ENCODE measurements at places on chromosomes 7 and 10.
A peak's percentile ranks its signal among the peaks of the same experiment; 100 is the strongest.

DNA sequence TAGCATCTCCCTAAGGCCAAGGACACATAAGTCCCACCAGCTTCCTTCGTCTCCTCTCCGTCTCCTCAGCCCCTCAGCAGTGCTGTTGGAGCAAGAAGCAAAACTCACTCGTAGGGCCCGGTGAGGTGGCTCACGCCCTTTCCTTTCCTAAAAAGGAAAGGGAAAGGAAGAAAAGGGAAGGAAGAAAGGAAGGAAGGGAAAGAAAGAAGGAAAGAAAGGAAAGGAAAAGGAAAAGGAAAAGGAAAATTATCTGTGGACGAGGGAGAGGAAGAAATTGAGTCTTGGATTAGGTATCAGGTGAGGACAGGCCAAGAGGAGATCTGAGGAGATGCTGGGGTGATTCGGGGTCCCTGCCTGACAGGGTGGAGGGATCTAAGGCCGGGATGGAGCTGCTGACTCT, 3.1 kb upstream of the ZNF316 start:
- no peak for DNase-seq

DNA sequence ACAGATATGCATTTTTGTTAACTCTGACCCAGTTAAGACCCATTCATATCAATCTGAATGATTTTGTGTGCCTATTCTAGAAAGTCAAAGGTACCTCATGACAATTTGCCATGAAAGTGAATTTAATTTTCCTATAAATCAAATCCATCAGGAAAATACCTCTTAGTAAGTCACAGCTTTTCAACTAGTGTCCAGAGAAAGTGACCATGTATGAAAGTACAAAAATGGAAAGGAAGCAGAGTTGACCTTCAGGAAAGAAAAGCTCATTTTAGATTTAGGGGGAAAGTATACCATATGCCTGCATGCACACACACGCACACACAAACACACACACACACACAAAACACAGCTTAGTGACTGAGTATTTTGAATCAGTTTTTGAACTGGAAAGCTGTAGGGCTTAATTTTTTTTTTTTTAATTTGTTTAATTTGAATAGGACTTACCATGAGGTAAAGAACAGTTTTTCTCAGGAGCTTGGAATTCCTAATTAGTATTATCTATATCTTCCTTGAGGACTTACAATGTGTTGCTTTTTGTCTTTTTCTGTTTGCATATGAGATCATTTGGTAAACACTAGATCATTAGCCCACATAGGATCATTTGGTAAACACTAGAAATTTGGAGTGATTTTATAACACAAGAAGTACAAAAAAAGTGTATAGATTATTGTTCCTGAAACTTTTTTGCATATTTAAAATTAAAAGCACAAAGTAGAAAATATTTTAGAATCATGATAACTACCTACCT, 61.6 kb downstream of the ZNF277 start:
- DNase-seq = no peak

DNA sequence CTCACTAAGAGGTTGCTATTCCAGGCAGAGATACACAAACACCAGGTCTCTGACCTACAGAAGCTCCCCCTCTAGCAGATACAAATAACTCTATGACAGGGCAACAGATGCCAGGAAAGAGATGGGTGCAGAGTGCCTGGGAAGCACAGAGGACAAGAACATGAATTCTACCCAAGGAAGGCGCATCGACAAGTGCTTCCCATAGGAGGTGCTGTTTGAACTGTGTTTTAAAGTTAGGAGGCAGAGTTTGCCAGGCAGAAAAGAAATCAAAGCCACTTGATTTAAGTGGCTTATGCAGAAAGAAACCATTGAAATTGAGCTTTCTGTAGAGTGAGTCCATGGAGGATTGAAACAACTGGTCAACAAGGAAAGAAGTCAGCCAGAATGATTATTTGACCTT, 35.3 kb upstream of the EGR2 start:
- no peak for DNase-seq

DNA sequence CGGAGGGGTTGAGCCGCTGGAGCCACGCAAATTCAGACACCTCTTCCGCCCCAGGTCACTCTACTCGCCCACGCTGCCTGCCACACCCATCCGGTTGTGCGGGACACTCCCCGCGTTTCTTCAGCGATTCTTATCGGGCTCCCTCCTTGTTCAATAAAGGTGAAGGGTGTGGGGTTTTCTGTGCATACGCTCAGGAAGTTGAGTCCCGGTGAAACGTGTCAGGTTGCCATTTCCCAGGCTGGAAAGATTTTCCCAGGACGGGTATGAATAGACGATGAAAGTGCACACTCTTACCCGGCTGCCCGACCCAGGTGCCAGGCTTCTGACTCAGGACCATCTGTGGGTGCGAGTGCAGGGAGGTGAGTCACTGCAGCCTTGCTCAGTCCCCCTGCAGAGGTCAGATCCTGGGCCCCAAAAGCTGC, 22.0 kb downstream of the KLF6 start:
- no peak for DNase-seq

GRCh38 chr7:89232-90019, 102.9 kb upstream of the FAM20C start:
- DNase-seq = peak; percentile 95

- DNase-seq = no peak
Observed at GRCh38 chr7:1727079-1727478, 57.0 kb downstream of the ELFN1 start.

DNA sequence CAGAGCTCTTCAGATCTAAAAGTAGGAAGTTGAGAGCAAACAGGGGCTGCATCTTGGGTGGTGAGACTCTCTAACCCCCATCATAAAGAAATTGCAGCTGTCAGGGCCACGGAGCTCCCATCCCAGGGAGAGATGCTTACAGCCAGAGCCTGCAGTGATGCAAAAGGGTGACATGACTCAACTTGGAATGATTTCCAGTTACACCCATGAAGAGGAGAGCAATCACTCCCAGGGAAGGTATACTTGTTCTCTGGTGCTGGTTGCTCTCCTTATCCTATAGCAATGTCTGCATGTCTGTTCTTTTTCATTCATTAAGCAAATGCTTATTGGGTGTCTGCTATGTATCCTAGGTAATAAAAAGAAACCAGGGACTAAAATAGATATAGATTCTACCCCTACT, 228.0 kb downstream of the RAB11FIP2 start:
- peak; percentile 21 for DNase-seq

DNA sequence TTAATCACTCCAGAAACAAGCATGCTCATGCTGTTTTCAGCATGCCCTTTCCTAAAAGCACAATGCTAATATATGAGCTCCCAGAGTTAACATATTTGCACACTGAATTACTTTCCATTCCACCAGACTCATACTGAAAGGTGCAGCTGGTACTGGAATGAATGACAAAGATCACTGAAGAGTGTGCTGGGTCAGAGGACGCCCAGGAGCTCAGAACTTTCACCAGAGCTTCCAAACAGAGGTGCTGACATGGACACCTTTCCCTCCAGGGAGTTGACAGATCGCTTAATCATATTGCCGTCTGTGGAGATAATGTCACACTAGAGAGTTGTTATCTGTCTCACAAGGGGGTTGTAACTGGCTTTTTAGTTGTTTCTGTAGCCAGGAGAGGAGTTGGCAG, 292.9 kb downstream of the LHFPL3 start:
- DNase-seq = no peak

GRCh38 chr7:130486114-130486953, 5.6 kb upstream of the MEST start:
- DNase-seq = no peak

DNA sequence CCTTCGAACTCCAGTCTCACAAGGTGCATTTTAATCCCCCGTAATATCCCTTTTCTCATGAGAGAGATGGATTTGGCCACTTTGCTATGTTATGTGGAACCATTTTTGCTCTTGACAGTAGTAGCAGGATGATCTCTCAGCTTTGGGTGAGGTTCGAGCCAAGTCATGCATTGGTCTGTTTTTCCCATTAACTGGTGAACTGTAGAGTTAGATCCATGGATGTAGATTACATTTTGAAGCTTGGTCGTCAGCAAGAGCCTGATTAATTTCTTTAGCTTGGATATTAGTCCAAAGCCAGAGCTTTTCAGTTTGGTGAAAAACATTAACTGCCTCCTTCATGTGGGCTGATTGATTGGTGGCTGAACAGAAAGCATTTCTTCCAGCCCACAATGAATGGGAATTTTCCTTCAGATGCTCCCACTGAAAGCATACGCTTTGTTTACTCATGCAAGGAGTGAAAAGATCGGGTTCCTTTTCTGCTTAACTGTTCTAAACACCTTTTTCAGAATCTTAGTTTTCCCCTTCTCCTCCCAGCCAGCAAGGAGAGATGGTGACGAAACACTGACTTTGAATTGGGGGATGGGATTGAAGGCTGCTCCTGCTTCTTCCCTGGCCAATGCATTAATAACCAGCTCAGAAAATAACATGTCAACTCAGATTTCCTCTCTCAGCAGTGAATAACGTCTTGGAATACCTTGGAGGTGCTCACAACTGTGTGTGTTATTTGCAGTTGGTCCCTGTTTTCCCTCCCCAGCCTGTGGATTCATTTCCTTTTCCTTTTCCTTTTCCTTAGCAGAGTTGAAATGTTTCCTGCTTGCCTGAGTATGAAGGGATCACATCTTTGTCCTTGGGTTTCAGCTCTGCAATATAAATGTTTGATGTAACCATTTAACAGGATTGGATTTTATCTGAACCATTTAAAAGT, 351.8 kb upstream of the FZD8 start:
- no peak for DNase-seq

DNA sequence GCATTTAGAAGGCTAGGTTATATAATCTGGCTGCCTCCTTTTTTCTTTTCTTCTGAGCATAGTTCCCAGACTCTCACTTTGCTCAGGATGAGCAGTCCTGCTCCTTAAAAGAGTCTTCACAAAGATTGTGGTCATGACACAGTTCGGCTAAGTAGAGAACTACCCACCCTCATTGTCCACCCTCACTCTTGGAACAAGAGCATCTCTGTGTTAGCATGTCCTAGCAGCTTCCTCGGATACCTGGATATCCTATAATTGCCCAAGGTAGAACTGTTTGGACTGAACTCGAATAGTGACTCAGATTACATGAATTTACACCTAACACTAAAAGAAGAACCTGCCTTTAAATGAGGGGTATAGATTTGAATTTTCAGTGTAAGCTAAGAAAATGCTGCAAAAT, 572.0 kb downstream of the SUGCT start:
- DNase-seq = no peak

- DNase-seq = no peak
Observed at GRCh38 chr7:33673029-33673700, 232.2 kb upstream of the BMPER start.

- no peak for DNase-seq
Observed at GRCh38 chr10:18437486-18437885, 213.9 kb downstream of the NSUN6 start.

DNA sequence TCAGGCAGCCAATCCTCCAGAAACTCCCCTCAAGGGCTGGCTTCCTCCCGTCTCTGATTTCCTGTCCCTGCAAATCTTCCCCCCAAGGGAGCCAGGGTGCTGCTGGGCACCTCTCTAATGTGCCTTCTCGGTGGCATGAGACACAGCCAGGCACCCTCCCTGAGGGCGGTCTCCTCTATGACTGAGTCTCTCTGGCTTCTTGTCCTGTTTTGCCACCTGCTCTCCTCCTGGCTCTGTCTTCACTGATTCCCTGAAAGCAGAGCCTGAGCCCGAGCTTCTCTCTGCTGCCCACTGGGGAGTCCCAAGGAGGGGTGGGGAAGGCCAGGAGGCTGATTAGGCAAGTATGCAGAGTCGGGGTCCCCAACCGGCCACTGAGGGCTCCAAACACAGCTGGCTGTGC, 60.4 kb upstream of the INSIG1 start:
- no peak for DNase-seq

All from fibroblast of upper back skin (primary cell).